Psoas muscle (tissue), 8 donors: ENCODE measurements at places on chromosomes 3 and 15. TPM values are rescaled to one million over a fixed set of nuclear protein-coding genes. Genes with fewer than 3 reads are reported as not detected.

DNA sequence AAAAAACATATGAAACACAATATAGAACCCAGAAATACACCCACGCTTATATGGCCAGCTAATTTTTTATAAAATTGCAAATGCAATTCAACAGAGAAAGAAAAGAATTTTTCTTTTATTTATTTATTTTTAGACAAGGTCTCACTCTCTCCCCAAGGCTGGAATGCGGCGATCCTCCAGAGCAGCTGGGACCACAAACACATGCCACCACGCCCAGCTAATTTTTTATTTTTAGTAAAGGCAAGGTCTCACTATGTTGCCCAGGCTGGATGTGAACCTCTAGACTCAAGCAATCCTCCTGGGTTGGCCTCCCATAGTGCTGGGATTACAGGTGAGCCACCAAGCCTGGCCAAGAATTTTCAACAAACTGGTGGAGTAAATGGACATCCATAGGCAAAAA is 117.9 kb downstream of the SCAPER start:
- DNase-seq = no peak
- no peaks in the 10 kb centered on the region for H3K4me1 ChIP-seq
- no peaks in the 10 kb centered on the region for H3K27me3 ChIP-seq
- no peak overlapping the region for H3K4me3 ChIP-seq
- H3K27ac ChIP-seq = no peak overlapping the region

GRCh38 chr3:43181202-43181821 is 75.4 kb upstream of the POMGNT2 start:
- no peak overlapping the region for H3K4me3 ChIP-seq
- no peaks in the 10 kb centered on the region for H3K36me3 ChIP-seq
- H3K27me3 ChIP-seq = no peaks in the 10 kb centered on the region
- H3K27ac ChIP-seq = no peak overlapping the region
- H3K4me1 ChIP-seq = peaks cover 7% of the 10 kb centered on the region

GRCh38 chr3:52798978-52799476 is 4.4 kb downstream of the ITIH3 start:
- no peaks in the 10 kb centered on the region for H3K36me3 ChIP-seq
- no peak overlapping the region for H3K4me3 ChIP-seq
- H3K4me1 ChIP-seq = no peaks in the 10 kb centered on the region
- no peak for DNase-seq

DNA sequence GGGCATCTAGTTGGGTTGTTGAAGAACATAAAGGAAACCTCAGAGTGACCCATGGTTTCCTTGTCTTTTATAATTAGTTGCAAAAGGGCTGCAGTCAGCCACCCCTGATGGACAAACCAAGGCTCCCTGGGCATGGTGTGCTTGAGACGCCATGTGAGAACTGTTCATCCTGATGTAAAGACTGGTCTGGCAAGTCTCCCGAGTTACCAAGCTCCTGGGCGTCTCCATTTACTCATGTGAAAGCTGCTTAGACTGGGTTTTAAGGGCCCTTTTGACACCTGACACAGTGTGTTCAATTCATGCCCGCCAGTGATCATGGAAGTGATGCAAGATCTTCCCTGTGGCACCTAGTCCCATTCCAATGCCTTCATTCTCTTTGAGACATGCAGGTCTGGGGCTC is 49.4 kb downstream of the GRK7 start:
- H3K27me3 ChIP-seq = no peaks in the 10 kb centered on the region
- no peaks in the 10 kb centered on the region for H3K4me1 ChIP-seq
- no peak for DNase-seq
- H3K27ac ChIP-seq = no peak overlapping the region
- H3K36me3 ChIP-seq = no peaks in the 10 kb centered on the region

GRCh38 chr15:79190093-79190492 is 92.4 kb upstream of the ANKRD34C start:
- H3K4me3 ChIP-seq = no peak overlapping the region
- no peak for DNase-seq
- H3K4me1 ChIP-seq = no peaks in the 10 kb centered on the region
- H3K27me3 ChIP-seq = no peaks in the 10 kb centered on the region
- H3K27ac ChIP-seq = no peak overlapping the region

DNA sequence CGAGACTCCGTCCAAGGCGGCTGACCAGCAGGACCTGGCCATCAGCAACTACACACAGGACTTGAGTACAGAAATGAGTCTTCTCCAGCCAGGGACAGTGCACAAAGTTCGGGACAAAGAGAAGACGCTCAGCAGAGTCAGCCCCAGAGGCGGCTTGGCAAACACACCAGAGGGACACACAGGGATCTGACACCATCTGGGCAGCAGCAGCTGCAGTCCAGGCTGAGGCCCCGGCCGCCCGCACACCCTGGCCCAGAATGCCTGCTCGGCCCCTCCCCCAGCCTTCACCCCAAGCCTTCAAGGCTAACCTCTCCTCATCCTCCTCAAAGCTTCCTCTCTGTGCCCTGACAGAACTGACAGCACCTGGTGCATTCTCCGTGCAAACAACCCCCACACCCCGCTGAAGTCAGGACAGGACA is 61.1 kb downstream of the XXYLT1 start:
- peak; percentile 88 for DNase-seq
- H3K4me3 ChIP-seq = peak overlapping the region; percentile 54
- H3K36me3 ChIP-seq = no peaks in the 10 kb centered on the region
- H3K4me1 ChIP-seq = peaks cover 30% of the 10 kb centered on the region
- peak overlapping the region; percentile 69 for H3K27ac ChIP-seq
- no peaks in the 10 kb centered on the region for H3K27me3 ChIP-seq

DNA sequence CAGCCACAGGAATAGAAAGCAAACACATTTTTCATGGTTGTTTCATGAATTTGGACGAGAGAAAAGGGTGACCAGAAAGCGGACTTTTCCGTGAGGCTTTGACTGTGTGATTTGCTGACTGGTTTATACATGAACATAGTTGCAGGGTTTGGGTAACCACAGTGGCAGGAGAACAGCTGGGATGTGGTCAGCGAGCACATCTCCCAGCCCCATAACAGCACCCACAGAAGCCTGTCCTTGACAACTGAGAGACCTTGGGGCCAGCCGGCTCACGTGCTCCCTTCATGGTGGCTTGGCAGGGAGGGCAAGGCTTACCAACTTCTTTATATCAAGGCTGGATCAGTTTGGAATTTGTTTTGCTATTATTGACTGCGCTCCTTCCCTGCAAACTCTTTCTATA is 13.2 kb upstream of the RGMA start:
- no peaks in the 10 kb centered on the region for H3K27me3 ChIP-seq
- H3K27ac ChIP-seq = no peak overlapping the region
- no peaks in the 10 kb centered on the region for H3K36me3 ChIP-seq
- DNase-seq = no peak

GRCh38 chr15:40235201-40235885 is 3.5 kb upstream of the PAK6 start:
- DNase-seq = no peak
- H3K4me1 ChIP-seq = no peaks in the 10 kb centered on the region
- H3K4me3 ChIP-seq = no peak overlapping the region
- peaks cover 24% of the 10 kb centered on the region for H3K27me3 ChIP-seq
- H3K36me3 ChIP-seq = no peaks in the 10 kb centered on the region

GRCh38 chr15:49435174-49435573 is 12.1 kb downstream of the FGF7 start:
- no peaks in the 10 kb centered on the region for H3K36me3 ChIP-seq
- no peaks in the 10 kb centered on the region for H3K4me1 ChIP-seq
- no peak overlapping the region for H3K4me3 ChIP-seq
- no peak for DNase-seq
- H3K27me3 ChIP-seq = no peaks in the 10 kb centered on the region

DNA sequence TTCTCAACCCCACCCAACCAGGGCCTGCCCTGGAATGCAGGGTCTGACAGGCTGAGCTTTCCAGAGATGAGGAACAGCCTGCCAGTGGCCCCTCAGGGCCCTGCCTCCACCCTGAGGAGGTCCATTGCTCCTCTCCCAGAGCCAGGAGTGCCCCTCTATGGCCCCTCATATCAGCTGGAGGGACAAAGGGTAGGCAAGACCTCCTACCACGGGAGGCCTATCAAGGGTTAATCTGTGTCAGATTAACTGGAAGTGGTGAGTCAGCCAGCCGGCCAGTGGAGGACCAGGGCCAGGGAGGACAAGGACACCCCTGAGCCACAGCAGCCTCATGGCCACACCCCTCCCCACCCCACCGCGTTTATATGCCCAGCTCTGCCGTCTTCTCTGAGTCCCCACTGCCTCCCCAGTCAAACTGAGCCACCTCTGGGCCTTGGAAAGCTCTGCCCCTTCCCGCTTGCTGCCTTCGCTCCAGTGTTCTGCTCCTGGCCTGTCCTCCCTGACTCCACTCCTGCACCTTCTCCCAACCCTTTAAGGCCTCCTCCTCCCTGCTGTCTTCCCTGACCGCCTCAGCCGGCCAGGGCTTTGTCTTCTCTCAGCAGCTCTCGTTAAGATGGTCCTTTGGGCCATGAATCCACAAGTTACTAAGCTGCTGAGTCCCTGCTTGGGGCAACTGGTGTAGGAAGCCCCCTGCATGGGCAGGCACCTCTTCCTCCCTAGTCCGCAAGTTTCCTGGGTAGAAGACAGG is 6.5 kb downstream of the CCDC33 start:
- peak; percentile 56 for DNase-seq
- H3K27ac ChIP-seq = no peak overlapping the region
- H3K27me3 ChIP-seq = no peaks in the 10 kb centered on the region
- no peaks in the 10 kb centered on the region for H3K36me3 ChIP-seq
- no peak overlapping the region for H3K4me3 ChIP-seq
- peaks cover 16% of the 10 kb centered on the region for H3K4me1 ChIP-seq

GRCh38 chr3:33287672-33288282 is 10.5 kb downstream of the FBXL2 start:
- no peak for DNase-seq
- no peaks in the 10 kb centered on the region for H3K27me3 ChIP-seq
- H3K4me3 ChIP-seq = no peak overlapping the region

DNA sequence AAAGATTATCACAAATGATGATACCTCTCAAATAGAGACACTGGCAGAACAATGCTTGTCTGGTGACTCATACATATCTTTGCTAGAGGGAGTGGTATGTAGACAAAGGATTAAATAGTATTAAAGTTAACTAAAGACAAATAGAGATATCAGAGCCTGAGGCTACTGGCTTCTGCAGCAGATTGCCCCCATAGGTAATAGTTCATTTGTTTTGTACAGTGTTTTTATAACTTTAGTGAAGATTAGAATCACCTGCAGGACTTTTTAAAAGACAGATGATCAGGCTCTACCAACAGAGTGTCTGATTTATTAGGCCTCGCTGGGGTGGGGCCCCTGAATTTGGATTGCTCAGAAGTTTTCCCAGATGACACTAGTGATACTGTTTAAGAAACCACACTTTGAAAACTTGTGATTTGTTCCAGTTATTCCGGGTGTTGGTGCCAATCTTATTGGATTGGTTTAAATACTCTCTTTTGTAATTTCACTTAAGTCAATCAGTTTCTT is 96.4 kb downstream of the NAALADL2 start:
- H3K4me1 ChIP-seq = no peaks in the 10 kb centered on the region
- H3K27ac ChIP-seq = no peak overlapping the region

DNA sequence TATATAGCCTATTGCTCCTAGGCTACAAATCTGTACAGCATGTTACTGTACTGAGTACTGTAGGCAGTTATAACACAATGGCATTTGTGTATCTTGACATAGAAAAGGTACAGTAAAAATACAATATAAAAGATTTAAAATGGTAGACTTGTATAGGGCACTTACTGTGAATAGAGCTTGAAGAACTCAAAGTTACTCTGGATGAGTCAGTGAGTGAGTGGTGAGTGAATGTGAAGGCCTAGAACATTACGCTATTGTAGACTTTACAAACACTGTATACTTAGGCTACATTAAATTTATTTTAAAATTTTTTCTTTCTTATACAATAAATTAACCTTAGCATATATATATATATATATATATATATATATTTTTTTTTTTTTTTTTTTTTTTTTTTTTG is 140.0 kb upstream of the UBE2E1 start:
- H3K4me1 ChIP-seq = peaks cover 12% of the 10 kb centered on the region
- H3K36me3 ChIP-seq = no peaks in the 10 kb centered on the region
- DNase-seq = no peak
- H3K27me3 ChIP-seq = no peaks in the 10 kb centered on the region
- H3K27ac ChIP-seq = no peak overlapping the region

- H3K27me3 ChIP-seq = no peaks in the 10 kb centered on the region
- no peak overlapping the region for H3K4me3 ChIP-seq
- H3K27ac ChIP-seq = no peak overlapping the region
- DNase-seq = no peak
- no peaks in the 10 kb centered on the region for H3K4me1 ChIP-seq
Observed at GRCh38 chr15:26438316-26438715, 334.6 kb downstream of the GABRB3 start.

DNA sequence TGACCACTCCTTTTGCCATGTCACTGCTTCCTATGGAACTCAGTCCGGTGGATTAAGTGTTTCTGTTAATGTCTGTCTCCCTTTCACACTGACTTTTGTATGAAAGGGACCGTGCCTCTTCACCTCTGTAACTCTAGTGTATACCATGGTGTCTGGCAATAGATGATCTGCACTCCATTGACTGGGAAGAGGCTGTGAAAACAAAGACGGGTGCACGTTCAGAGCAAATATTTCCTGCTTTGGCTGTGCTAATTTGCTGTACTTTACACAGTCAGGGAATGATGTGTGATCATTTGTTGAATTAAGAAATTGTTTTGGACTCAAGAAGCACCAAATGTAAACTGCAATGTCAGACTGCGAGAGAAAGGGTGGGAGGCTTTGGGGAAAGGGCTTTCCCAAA is 315.2 kb downstream of the RORA start:
- H3K36me3 ChIP-seq = no peaks in the 10 kb centered on the region
- H3K4me1 ChIP-seq = peaks cover 33% of the 10 kb centered on the region

- peak overlapping the region; percentile 99 for H3K27ac ChIP-seq
- H3K4me3 ChIP-seq = peak overlapping the region; percentile 91
- no peaks in the 10 kb centered on the region for H3K36me3 ChIP-seq
- no peaks in the 10 kb centered on the region for H3K27me3 ChIP-seq
- no peak for DNase-seq
Observed at GRCh38 chr15:45199136-45199810, 11.5 kb upstream of the SHF start.

- no peaks in the 10 kb centered on the region for H3K27me3 ChIP-seq
- H3K27ac ChIP-seq = no peak overlapping the region
- no peak overlapping the region for H3K4me3 ChIP-seq
- H3K36me3 ChIP-seq = no peaks in the 10 kb centered on the region
- DNase-seq = no peak
- H3K4me1 ChIP-seq = peaks cover 3% of the 10 kb centered on the region
Observed at GRCh38 chr15:61759639-61760038, 300.6 kb downstream of the VPS13C start.

DNA sequence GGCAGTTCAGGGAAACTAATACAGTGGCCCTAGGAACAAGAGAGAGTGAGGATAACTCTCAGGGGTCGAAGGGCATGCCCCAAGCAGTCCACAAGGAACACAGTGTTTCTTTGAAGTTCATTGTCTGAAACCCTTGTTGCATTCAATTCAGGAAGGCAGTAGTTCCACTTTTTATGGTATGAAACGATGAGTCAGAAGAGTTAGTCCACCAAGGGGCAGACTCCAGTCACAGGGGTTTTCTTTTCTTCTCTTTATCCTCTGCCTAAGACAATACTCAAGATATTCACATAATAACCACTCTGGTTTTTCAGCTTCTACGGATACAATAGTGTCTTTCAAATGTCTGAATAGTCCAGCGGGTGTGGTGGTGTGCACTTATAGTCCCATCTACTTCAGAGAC is 23.7 kb upstream of the TICRR start:
- no peak for DNase-seq
- H3K36me3 ChIP-seq = no peaks in the 10 kb centered on the region
- H3K4me3 ChIP-seq = no peak overlapping the region
- no peaks in the 10 kb centered on the region for H3K4me1 ChIP-seq
- H3K27ac ChIP-seq = no peak overlapping the region

Gene ARPC4
- 53.9 TPM for total RNA-seq

Gene AADACL2
- not detected for total RNA-seq

Gene GOLGA8G
- total RNA-seq = not detected

Gene LIPC
- total RNA-seq = not detected

Gene DIPK2A
- 9.8 TPM for total RNA-seq

Gene GP9
- not detected for total RNA-seq

Gene AGTR1
- total RNA-seq = 8.5 TPM

Gene P2RY1
- 1.0 TPM for total RNA-seq
